ENCODE measurements at places on chromosomes 13 and 19.
A peak's percentile ranks its signal among the peaks of the same experiment; 100 is the strongest.

DNA sequence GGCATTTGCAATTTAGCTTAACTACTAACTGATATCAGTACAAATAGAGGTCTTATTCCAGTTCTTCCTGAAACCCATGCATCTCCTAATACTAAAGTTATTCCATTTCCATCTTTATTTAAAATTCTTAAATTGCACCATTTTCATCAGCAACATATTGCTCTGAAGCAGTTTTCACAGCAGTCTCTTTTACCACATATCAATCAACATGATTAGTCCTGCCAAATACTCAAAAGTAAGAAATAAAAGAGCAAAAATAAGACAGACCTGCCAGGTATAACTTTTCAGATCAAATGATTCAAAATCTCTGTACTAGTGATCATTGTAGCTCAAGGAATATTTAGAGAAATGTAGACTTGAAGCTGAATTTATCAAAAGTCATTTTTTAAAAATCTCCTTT lies 141.7 kb downstream of the SLITRK1 start:
- no peak for DNase-seq

- no peak for DNase-seq
Measured at GRCh38 chr13:37195621-37196020, 90.2 kb upstream of the CSNK1A1L start.

- peak; percentile 74 for DNase-seq
Measured at GRCh38 chr13:44234566-44234965, 139.1 kb upstream of the SERP2 start.

- peak; percentile 35 for DNase-seq
Measured at GRCh38 chr13:44667943-44668342, 91.8 kb upstream of the TSC22D1 start.

- peak; percentile 43 for DNase-seq
Measured at GRCh38 chr13:40269086-40269485, 397.4 kb downstream of the FOXO1 start.

GRCh38 chr19:51652266-51652665 lies 5.6 kb upstream of the SIGLEC14 start:
- DNase-seq = no peak

Data from fibroblast of mammary gland (primary cell).